ENCODE measurements at places on chromosomes 4 and X.
A peak's percentile ranks its signal among the peaks of the same experiment; 100 is the strongest.

- DNase-seq = no peak
Measured at GRCh38 chr4:55838356-55838755, 15.1 kb upstream of the EXOC1 start.

- no peak for DNase-seq
Measured at GRCh38 chr4:46975812-46976553, 17.4 kb downstream of the GABRA4 start.

DNA sequence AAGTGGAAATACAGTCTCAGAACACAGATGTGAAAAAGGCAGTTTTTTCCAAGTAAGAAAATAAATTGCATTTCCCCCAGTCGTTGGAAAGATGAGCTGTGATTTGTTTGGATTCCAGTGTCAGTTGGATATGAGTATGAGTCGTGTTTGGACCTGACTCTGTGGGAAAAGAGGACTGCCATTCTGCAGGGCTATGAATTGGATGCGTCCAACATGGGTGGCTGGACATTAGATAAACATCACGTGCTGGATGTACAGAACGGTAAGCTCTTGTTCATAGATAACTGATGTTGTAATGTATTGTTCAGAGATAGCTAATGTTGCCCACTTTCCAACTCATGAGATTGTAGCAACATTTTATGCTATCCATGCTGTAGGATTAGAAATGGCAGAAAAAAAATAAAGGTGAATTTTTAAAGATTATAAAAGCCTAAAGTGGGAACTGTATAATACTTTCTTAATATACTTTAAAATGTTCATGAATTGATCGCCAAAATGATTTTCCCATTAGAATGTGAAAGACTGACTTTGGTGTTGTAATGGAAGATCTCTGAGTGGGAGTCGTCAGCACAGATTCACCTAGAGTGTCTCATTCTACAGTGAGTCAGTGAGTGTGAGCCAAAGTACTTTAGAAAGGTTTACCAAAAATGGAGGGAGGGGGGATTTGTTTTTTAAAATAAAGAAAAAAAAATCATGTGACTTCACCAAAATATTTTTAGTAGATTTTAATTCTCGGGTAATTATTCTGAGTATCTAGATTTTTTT is 178.7 kb downstream of the DCTD start:
- DNase-seq = no peak

DNA sequence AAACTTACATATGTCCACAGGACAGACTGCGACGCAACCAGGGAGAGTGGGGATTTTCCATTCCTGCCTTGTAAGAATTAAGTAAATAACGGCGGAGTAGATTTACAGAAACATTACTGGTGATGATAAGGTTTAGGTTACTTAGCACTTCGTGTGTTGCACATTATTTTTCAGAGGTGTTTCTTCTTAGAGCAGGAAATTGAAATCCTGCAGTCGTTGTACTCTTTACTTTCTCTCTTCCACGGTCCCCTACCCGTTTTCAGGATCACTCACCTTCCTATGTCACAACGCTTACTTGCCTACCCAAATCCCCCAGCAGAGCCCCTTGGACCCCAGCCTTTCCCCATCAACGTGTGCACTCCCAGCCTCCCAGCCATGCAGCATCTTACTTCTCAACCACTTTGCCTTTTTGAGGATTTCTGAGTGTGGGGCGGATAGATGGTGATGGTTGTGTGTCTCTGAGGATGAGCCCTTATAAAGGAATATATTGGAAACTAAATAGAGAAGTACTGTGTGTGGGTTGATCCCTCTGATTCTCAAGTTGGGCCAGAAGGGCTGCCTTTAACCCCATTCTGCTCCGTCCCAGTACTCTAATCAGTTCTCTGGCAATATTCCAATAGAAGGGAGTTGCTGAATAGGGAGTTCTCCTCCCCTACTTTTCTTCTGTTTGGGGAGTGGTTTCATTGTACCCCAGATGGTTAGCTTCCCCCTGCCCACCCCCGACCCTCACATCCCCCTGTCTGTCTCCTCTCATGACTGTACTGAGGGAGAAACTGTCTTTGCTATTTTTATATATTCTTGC is 1.6 kb downstream of the MID2 start:
- no peak for DNase-seq

DNA sequence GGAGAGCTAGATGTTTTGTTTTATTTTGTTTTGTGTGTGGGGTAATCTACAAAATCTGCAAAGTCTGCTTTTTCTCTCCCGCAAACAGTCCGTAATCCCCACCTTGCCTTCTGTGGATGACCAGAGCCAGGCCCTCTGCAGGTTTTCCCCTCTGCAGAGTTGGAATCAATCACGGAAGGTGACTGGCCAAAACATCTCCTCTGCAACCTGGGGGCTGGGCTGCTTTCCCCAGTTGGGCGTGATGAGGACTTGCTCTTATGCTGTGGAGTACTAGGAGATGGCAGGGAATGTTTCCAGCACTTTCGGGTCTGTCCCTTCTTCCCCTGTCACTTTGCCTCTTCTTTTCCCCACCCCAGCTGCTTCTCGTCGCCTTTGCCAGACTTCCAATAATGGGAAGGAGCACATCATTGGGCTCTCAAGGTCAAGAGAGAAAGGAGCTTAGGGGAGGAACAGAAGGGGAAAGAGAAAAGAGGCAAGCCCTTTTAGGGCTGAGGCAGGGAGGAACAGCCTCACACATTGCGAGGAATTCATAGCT is 1.1 kb downstream of the TMEM35A start:
- DNase-seq = no peak

DNA sequence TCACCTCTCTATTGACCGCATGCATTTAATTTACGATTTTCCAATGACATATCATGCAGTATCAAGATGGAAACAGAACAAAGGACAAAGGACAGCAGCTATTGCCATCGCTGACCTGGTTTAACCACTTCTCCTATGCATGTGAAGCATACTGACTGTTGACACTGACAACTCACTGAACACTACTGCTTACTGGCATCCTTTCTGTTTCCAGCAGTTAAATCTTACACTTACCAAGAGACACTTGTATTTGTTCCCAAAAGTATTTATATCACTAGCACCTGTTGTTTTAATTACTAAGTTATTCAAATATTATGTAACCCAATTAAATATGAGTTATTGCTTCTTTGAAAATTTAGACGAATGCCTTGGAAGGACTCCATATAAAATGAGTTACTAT is 176.7 kb downstream of the PDGFC start:
- DNase-seq = no peak

GRCh38 chr4:40200875-40201801 is 4.3 kb downstream of the RHOH start:
- DNase-seq = no peak

DNA sequence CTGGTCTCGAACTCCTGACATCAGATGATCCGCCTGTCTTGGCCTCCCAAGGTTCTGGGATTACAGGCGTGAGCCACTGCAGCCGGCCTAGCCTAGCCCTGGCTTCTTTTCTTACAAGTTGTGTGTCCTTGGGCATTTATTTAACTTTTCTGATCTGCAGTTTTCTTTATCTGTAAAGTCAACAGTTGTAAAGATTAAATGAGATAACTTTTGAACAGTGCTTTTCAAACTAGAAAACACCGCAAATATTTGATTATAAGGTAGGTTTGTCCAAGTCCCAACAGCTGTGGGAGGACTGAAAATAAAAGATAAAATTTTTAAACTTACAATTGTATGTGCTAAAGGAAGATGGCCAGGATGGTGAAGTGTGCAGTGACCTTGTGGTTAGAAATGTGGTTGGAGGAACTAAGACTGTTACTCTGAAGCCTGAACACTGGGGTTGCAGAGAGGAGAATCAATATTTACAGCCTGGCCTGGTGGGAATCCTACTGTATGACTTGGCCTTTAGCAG is 44.8 kb downstream of the GSX2 start:
- no peak for DNase-seq

GRCh38 chr4:26942871-26943270 is 82.2 kb downstream of the STIM2 start:
- DNase-seq = no peak

DNA sequence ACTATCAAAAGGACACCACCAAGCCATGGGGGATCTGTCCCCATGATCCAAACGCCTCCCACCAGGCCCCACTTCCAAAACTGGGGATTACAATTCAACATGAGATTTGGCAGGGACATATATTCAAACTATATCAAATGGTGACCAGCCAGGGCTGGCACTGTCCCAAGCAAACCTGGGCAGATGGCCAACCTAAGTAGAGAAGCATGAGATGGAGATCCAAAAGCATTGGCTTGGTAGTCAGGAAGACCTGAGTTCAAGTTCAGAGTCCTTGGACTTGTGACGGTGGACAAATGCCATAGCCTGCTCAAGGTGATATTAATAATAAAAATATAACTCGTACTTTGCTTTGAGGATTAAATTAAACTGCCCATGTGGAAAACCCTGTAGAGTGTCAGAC is 79.2 kb upstream of the HS3ST1 start:
- no peak for DNase-seq

DNA sequence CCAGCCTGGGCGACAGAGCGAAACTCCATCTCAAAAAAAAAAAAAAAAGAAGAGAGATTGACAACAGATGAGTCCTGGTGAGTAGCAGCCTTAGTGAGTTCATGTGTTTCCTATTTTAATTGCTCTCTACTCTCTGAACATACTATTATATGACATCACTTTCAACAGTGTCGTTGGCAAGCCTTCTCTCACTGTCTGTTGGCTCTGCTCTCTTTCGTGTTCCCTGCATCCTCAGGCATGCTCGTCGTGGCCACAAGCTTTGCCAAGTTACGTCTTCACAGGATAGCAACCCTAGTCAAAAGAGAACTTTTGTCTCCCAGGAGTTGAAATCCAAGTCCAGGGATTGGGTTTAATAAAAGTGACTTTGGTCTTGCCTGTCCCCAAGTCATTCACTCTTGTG is 117.1 kb upstream of the EGFL6 start:
- DNase-seq = no peak

DNA sequence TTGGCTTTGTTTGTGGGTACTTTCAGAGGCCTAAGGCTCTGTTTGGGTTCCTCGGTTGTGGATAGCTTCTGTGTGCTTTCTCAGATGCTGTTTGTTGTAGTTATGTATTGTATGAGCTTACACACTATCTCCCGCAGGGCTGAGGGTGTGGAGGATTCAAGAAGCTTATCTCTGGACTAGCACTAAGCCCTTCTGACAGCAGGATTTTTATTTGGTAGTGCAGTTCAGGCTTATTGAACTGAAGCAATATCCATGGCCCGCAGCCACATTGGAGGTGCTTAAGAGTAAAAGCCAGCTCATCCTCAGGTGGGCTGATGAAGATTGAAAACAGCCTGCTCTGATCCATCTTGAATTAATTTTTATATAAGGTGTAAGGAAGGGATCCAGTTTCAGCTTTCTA is 128.2 kb downstream of the RASGEF1B start:
- DNase-seq = no peak

GRCh38 chrX:46574774-46575381 is 1.3 kb downstream of the CHST7 start:
- no peak for DNase-seq

GRCh38 chr4:76305971-76306881 is at the start of gene STBD1:
Gene STBD1 (plus strand): TSS chr4:76306733. CDS start chr4:76306770, 37 bp downstream.
- DNase-seq = peak; percentile 91

GRCh38 chr4:47530801-47531200 is 45.7 kb downstream of the ATP10D start:
- no peak for DNase-seq

DNA sequence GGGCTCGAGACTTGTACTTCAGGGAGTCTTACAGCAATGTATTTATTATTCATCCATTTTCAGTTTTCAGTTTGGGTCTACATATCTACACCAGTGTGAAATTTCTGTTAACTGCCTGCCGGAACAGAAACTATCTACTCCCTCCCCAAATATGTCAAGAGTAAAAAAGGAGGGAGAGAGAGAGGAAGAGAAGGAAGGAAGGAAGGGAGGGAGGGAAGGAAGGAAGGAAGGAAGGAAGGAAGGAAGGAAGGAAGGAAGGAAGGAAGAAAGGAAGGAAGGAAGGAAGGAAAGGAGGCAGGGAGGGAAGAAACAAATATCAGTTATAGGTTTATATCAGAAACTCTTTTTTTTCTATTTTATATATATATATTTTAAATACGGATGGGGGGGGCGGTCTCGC is 12.6 kb downstream of the RPL39 start:
- DNase-seq = no peak

DNA sequence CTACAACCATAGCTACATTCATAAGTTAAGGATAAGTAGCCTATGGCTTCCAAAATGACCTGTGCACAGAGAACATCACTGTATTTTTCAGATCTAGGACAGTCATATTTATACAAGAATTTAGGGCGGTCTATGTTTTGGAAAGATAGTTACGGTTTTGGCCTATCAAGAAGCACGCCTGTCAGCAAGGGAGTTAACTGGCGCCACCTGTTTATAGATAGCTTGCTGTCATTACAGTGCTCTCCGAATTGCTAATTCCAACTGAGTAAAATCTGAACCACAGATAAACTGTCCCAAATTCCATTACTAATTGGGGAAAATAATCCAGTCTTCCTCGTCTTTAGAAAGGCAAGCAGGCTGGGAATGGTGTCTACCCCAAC is 646 bp downstream of the ABCB7 start:
- DNase-seq = no peak

- no peak for DNase-seq
Measured at GRCh38 chr4:121237069-121237399, 72.9 kb upstream of the TNIP3 start.

GRCh38 chr4:76434901-76435527 is at the start of gene SHROOM3:
Gene SHROOM3 (plus strand): TSS chr4:76435229. CDS start chr4:76436053, 824 bp downstream.
- DNase-seq = no peak

DNA sequence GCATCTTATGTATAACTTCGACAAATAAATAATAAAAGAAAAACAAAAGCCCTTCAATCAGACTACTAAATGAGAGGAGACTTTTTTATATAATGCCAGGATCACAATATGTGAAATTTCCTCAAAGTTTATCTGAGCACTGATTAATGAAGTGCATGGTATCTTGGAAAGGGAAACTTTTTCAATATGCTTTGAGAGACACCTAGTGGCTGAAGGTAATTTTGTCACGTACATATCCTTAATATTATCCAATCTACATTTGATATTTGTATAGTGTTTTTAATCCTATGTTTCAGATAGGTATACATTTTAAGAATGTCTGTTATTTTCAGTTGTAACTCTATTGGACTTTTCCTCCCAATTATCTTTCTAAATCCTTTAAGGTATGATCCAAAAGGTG is 146.8 kb downstream of the KLHL4 start:
- DNase-seq = no peak

DNA sequence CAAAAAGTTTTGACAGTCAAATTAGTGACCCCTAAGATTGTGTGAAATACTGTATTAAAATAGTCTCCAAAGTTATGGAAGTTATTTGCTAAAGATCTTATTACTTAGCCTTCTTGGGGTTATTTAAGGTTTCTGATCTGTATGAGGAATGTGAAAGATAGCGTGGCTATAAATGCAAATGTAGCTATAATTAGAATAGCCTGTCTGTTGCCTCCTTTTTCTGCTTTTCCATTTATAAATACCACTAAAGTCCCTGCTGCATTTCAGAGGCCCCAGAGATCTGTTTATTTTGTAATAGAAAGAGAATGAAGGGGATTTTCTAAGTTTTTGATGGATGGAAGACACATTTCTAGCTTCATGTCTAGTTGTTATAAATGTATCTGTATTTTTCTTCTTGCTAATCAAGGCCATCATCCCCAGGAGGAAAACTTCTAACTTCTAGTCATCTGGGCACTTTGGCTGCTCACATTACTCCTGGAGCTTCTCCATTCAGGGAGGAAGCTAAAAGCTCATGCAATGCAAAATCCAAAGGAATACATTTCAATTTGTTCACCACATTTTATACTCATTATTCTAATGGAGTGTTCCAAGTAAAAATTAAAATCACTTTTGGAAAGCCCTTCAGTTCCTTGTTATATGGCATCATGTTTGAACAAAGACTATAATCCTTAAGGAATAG is 73.9 kb downstream of the INTS12 start:
- DNase-seq = no peak
